Forelimb muscle (tissue), 1 donor: ENCODE measurements at places on chromosomes 3 and 15. TPM values are rescaled to one million over a fixed set of nuclear protein-coding genes. Genes with fewer than 3 reads are reported as not detected.

DNA sequence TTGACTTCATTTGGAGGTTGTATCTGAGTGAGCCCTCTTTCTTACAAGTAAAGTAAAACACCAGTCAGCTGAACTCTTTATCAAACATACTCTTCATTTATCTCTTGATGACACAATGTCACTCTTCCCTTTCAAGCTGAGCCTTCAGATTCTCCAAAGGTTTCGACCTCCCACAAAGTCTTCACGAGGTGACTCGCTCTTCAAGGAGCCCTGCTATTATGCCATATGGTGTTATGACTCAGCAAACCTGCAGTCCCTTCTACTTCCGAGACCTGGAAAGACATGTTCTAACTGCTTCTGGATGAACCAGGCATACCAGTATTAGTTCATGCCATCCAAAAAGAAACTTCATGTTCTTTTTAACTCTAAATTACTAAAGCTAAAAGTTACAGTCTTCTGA is 23.1 kb downstream of the AADAC start:
- no peak for DNase-seq

Gene IGF2BP2
- 38.3 TPM for polyA plus RNA-seq

- no peak for DNase-seq
Observed at GRCh38 chr3:127254730-127255129, 33.1 kb downstream of the PRR20G start.

- DNase-seq: no peak
Observed at GRCh38 chr15:69820819-69821218, 276.9 kb downstream of the TLE3 start.

Gene LIPH
- polyA plus RNA-seq: 0.27 TPM

DNA sequence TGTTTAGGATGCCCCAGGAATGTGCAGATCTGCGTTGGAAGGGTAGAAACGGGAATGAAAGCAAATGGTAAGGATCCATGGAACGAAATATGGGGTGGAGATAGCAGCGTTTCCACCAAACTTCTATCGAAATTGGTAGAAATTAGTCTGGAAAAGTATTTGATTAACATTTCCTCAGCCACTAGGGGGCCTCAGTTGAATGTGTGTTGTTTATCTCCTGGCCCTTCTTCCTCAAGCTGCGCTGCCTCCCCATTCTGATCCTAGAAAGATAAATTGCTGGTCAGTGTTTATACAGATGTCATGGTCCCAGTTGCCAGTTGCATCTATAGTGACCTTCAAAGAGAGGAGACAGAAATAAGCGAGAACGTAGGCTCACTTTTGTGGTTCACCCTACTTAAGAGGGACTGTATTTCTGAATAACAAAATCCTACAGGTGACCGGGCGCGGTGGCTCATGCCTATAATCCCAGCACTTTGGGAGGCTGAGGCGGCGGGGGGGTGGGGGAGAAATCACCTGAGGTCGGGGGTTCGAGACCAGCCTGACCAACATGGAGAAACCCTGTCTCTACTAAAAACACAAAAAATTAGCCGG is 457.1 kb downstream of the SQOR start:
- DNase-seq: no peak

DNA sequence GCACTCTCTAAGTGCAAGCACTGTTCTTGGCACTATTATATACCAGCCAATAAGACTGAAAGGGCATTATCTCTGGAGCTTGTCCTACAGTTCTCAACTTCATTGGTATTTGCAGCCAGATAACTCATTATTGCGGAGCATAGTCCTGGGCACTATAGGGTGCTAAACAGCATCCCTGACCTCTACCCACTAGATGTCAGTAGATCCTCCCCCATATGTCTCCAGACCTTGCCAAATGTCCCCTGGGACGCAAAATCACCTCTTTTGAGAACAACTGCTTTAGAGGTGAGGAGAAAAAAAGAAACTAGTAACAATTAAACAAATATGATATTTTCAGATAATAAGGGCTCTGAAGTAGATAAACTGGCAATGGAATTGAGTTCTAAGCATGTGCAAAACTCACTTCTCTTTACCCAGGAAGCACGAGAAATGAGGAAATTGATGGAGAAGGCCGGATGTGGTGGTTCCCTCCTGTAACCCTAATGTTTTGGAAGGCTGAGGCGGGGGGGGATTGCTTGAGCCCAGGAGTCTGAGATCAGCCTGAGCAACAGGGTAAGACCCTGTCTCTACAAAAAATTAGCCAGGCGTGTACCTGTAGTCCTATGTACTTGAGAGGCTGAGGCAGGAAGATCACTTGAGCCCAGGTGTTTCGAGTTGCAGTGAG is 61.4 kb downstream of the FRMD4B start:
- DNase-seq: no peak

Gene ACTC1
- polyA plus RNA-seq: 9,469 TPM

Gene MEX3B
- polyA plus RNA-seq: 14.6 TPM

Gene HRH1
- polyA plus RNA-seq: 3.0 TPM

GRCh38 chr3:164476631-164477030 is 601.7 kb downstream of the SI start:
- no peak for DNase-seq

Gene PPM1M
- polyA plus RNA-seq: 13.3 TPM

- DNase-seq: no peak
Observed at GRCh38 chr3:170909129-170909903, 879 bp upstream of the EIF5A2 start.

Gene KCNMB3
- 4.7 TPM for polyA plus RNA-seq

GRCh38 chr3:17885986-17886385 is 143.6 kb upstream of the TBC1D5 start:
- DNase-seq: no peak

DNA sequence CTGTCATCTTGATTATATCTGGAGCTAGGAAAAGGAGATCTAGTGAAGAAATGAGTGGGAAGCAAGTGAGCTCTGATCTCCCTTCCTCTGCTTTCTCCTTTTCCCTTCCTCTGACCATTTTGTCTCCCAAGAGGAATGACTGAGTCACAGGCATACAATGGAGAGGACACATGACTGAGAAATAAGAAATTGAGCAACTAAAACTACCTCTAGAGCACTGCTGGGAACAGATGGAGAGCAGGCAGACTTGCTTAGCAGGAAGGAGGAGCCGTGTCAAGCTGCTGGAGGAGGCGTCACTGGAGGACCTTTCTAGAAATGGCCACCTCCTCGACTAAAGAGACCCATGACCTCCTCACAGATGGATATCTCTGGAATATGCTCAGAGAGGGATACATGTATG is 66.9 kb upstream of the MYO5C start:
- DNase-seq: no peak

Gene NAALADL2
- 5.9 TPM for polyA plus RNA-seq

DNA sequence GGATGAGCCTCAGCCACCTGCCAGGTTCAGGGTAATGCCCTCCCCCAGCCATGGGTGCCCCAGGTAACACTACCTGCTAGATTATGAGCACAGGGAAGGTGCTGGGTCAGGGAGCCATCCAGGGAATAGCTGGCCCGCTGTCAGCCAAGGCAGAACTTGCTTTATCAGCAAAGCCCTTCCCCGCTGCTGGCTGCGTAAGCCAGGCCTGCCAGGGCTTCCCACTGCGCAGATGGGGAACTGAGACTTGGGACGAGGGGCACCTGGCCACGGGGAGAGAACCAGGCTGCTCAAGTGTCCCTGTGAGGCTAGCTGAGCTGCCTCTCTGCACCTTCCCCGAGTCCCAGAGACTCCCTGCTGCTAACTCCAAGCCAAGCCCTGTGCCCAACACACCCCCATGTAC is 45.4 kb downstream of the CACNA2D2 start:
- DNase-seq: no peak

Gene MORC1
- polyA plus RNA-seq: not detected
